Lung microvascular endothelial cell (primary cell): ENCODE measurements at places on chromosomes 12 and 14. TPM values are rescaled to one million over a fixed set of nuclear protein-coding genes. Genes with fewer than 3 reads are reported as not detected.

Gene KRT77
- total RNA-seq: not detected in 2 replicates

Gene ATL1
- total RNA-seq: 0.40 and 0.87 TPM in 2 replicates

- DNase-seq: no peak
These were observed 284.3 kb downstream of the ZFP36L1 start for GRCh38 chr14:68508581-68508980.

DNA sequence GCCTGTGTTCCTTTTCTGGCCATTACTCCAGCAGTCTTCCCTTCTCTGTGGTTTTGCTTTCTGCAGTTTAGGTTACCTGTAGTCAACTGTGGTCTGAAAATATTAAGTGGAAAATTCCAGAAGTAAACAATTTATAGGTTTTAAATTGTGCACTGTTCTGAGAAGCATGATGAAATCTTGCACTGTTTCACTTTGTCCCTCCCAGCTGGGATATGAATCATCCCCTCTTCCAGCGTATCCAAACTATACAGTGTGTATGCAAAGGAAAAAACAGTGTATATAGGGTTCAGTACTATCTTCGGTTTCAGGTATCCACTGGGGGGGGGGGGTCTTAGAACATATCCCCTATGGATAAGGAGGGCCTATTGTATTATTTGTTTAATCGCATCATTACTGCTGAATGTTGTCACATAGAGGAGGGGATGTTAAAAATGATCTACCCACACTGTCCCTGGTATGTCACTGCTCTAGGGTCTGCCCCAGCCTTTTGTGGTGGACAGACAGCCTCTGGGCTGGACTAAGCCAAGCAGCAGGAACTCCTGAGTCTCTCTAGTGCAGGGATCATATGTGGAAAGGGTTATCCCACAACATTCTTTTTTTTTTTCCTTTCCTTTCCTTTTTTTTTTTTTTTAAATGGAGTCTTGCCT lies 109.1 kb upstream of the MAX start:
- peak; percentile 71 for DNase-seq
